ENCODE measurements at places on chromosomes 3 and 15.

DNA sequence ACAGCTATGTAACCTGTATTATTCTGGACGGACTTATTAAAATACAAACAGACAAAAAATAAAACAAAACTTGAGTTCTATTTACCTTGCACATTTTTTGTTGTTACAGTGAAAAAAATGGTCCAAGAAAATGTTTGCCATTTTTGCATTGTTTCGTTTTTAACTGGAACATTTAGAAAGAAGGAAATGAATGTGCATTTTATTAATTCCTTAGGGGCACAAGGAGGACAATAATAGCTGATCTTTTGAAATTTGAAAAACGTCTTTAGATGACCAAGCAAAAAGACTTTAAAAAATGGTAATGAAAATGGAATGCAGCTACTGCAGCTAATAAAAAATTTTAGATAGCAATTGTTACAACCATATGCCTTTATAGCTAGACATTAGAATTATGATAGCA, 17.1 kb downstream of the LMOD3 start:
- DNase-seq, result no peak

- no peak for DNase-seq
These were observed 35.5 kb upstream of the HCLS1 start for GRCh38 chr3:121696186-121696585.

DNA sequence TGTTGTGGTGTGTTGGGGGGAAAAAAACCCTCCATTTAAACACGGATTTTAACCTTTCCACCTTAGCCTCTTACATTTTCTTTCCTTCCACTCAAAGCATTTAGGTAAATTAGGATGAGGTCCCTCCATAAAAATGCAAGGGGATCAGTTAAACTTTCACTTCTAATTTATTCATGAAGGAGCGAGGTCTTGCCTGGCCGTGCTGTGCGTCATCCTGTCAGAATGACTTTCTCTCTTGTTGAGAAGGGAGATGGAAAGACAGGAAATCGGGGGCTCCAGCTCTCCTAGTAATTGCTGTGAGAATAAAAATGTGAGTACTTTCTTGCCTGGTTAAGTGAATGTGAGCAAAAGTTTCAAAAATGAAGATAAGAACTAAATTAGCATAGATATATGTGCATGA, 962.3 kb upstream of the NR2F2 start:
- no peak for DNase-seq

- DNase-seq, result no peak
These were observed 19.4 kb upstream of the IQCF6 start for GRCh38 chr3:51798411-51798963.

DNA sequence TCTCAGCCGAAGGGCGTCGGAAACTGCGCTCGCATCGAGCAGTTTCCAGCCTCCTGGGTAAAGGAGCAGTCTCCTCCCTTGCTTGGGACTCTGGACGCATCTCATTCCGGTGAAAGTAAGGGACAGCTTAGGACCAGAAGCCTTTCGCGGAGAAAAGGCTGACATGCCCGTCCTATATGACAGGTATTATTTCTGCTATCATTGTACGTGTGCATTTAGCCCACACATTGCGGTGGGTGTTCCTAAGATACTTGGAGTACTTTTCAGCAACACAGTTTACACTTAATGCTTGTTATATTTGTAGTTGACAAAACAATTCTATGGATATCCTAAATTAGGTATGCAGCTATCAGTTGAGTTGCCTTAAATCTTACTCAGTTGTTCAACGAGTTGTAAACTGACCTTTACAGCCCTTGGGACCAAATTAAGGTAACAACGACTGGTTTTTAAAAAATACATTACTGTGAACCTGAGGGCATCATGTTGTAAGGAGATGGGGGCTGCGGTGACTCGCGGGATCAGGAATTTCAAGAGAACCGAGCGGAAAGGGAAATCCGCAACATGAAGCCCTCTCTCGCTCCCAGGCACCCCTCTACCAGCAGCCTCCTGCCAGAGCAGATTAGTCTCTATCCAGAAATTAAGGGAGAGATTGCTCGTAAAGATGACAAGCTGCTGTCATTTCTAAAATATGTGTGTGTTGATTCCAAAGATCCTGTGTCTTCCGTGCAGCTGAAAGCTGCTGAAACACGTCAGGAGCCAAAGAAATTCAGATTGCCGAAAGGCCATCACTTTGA, 632 bp upstream of the COPS2 start:
- no peak for DNase-seq

DNA sequence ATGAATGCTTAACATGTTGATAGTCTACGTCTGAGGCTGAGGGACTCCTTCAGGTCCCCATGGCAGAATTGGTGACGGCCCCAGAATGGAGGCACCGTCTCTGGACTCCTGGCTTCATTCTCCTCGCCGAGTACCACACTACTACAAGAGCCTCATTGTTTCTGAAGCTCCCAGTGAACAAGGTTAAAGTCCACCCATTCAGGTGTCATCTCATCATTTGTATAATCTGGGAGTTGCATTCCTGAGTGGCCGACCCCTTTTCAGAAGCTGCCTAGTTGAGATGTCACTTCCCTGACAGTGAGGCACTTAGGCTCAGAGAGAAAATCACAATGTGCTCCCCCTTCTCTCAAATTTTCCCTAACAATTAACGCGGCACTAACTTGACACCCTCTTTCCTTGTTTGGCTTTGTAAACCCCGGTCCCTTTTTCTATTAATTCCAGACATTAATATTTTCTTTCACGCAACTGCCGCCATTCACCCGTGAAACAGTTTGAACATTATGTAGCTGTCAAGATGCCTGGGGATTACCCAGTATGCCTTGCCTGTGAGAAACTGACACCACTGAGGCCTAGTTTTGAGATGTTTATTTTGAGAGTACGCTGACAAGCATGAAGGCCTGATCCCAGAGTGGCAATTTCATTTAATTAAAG, 105.6 kb downstream of the MCTP2 start:
- DNase-seq, result no peak

GRCh38 chr15:99749386-99749785, 16.1 kb upstream of the LYSMD4 start:
- DNase-seq, result no peak

DNA sequence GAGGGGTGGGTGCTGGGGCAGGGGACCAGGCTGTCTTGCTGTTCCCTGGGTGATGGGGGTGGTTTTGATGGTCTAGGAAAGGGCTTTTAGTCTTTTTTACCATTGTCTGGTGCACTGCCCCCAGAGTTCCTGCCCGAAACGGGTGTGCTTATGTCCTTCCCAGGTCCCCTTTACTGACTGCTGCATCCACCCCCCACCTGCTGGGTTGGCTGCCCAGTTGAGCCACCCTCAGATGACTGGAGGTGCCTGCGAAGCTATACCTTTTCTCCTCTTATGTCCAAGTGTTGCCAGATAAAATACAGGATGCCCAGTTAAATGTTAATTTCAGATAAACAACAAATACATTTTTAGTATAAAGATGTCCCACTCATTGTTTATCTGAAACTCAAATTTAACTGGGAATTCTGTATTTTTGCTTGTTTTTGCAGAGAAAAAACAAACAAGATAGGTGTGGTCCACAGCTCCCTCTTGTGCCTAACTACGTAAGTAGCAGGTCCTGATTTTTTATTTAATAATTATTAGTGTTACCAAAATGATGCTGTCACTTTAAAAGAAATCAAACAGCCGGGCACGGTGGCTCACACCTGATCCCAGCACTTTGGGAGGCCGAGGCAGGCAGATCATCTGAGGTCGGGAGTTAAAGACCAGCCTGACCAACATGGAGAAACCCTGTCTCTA, 6.1 kb upstream of the RPP14 start:
- DNase-seq, result no peak

- no peak for DNase-seq
These were observed 38.5 kb upstream of the FAN1 start for GRCh38 chr15:30865257-30865656.

- DNase-seq, result no peak
These were observed 47.0 kb downstream of the CALML4 start for GRCh38 chr15:68158046-68158628.

DNA sequence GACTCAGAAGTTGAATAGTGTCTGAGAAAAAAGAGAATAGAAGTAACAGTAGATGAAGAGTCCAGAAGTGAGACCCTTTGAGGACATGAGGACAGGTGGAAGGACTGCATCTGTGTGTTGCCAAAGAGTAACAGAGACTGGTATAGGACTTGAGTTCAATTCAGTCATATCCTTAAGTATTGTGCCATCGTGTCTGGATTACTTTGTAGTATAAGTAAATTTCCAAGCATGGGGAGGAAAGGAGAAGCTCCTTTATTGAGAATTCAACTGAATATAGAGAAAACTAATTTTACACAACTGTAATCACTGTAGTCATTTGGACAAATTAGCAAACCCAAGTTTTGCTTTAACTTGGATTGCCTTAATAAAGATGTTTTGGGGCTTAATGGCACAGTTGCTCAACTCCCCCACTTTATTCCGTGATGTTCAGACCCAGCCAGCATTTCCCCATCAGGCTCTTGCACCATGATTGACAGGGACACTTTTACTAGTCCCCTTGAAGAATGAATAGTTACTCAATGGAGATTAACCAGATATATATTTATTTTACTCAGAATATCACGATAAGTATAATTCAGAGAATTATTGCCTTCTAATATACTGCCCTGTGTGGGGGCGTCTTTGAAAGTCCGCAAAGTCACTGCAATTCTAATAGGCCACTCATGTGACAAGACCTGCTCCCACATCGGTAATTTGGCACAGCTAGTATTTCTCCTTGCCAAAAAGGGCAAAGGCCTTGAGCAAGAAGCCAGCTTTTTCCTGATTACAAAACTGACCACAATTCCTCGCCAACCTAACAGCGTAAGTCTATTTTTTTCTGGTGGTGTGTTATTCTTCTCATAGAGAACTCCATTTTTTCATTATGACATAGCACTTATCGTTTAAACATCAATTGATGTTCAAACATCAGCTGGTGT, 61.3 kb downstream of the PPARG start:
- no peak for DNase-seq

DNA sequence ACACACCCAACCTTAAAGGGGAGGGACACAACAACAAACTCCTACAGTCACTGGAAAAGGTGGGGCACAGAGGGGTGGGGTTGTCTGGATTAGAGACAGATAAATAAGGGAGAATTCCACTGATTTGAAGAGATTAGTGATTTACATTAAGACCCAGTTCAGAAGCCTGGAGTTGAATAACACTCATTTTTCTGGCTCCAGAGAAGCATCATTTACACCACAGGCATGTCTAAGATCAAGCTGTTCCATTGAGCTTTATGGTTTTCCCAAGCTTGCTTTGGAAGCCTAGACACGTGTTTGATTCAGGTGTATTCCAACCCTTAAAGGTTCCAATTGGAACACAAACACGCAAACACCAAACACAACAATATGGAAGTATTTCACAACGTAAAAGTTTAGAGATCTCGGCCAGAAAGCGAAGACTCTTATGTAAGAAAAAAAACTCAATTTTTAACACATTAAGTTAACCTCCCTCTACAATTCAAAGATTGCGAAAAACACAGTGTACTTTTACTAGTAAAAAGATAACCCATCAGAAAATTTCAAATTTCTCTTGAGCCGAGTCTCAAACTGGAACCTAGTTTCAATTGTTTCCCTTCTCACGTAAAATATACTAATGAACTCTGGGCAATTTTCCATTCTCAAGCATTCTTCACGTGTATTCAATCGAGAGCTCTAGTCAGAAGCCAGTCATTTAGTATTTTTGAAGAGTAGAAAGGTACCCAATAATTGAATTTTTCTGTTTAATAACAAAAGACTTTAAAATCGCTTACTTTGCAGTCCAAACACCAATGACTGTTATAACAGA, 2.1 kb downstream of the TRA2B start:
- no peak for DNase-seq

- no peak for DNase-seq
These were observed 340.3 kb upstream of the RBMS3 start for GRCh38 chr3:28940530-28940929.

DNA sequence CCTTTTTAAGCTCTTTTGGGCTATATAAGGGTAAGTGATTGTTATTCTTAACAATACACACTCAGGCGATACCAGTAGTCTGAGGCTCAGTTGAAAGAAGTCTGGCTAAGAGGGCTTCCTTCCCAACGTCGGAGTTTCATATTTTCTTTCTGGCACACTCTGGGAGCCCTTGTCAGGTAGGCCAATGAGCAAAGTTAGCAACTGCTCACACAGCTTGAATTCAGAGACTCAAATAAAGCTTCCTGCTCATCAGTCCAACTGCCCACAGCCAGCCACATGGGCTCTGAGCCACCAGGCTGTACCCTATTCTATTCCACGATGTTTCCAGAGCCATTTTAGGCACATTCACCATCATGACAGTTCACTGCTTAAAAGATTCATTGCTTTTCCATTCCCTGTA, 155.1 kb upstream of the TBL1XR1 start:
- DNase-seq, result no peak

- no peak for DNase-seq
These were observed 91.3 kb downstream of the UACA start for GRCh38 chr15:70672081-70672480.

DNA sequence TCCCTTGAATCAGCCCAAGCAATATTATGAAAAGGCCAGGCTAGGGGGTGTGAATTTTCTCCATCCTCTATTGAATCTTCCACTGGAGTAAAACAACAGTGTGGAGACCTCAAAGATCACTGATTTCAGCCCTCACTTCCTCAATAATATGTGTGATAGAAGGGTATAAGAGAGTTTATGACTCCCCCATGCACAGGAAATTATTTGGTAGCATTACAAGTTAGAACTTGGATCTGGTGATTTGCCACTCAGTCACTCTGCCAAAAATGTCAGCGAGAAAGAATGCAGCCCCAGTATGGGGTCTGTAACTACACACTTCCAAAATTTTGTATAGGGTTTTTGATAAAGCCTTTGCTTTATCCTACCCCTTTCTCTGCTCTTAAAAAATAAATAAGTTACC, 81.0 kb upstream of the KCNMB2 start:
- no peak for DNase-seq

- no peak for DNase-seq
These were observed 31.2 kb upstream of the MYO5C start for GRCh38 chr15:52326756-52327155.

GRCh38 chr15:99181545-99181971, 67.8 kb downstream of the TTC23 start:
- DNase-seq, result no peak

GRCh38 chr3:52532517-52532837, 1.2 kb downstream of the NT5DC2 start:
- no peak for DNase-seq

DNA sequence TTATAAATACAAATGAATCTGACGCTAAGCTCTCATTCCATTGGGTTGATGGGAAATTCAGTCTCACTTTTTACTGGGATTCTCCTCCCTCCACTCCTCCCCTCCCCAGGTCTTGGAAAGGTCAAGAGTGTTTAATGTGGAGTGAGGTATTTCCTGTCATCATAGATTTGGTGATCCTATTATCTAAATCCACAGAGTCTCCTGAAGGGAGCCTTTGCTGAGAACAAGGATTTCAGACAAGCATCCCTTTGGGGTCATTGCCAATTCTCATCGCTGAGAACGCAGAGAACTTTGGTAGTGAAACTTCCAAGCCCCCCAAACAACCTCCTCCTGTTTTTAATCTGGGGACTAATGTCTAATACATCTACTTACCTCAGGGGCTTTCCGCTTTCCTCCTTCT, 297.9 kb downstream of the OTOL1 start:
- no peak for DNase-seq

GRCh38 chr3:27449530-27450150, 34.5 kb downstream of the SLC4A7 start:
- DNase-seq, result no peak
